ENCODE measurements at places on chromosomes 2 and 18.

- DNase-seq: no peak
Measured at GRCh38 chr2:152344579-152345195, 9.7 kb downstream of the FMNL2 start.

GRCh38 chr2:61165946-61166345 is 4.0 kb downstream of the C2orf74 start:
- DNase-seq: no peak

DNA sequence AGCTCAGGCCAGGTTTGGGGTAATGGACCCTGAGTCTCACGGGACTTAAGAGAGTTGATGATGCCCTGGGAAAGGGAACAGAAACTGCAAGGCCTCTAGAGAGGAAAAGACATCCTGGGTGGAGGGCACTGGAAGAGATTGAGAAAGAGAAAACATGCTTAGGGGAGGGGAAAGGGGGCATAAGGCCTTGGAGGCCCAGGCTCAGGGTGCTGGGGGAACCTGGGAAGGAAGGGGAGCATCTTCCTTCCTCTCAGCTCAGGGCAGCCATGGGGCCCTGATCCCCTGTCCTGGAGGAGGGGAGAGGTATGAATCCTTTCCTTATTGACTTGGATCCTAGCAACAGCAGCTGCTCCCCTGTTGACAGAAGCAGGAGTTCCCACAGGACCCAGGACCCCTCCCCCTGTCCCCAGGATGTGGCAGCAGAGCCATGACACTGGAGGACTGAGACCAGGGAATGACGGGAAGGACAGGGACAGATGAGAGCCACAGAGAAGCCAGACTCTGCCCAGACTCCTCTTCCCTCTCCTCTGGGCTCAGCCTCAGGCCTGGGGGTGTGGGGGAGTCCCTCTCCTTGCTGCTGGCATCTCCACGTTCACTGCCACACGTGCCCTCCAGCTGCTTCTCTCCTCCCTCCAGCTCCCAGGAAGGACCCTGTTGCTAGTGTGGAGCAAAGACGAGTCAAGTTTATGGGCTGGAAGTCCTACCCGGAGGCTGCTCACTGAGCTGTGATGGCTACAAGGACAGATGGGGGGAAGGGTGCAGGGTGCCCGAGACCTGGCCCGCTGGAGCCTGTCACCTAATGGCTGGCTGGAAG is 815 bp downstream of the GPBAR1 start:
- no peak for DNase-seq

- peak; percentile 42 for DNase-seq
Measured at GRCh38 chr18:62979900-62980299, 264.6 kb downstream of the PHLPP1 start.

- DNase-seq: no peak
Measured at GRCh38 chr18:39485696-39486095, 1920.1 kb upstream of the CELF4 start.

GRCh38 chr18:61939046-61939674 is 46.4 kb upstream of the RNF152 start:
- DNase-seq: no peak

- DNase-seq: no peak
Measured at GRCh38 chr2:211599146-211599545, 939.5 kb downstream of the ERBB4 start.

GRCh38 chr2:80117401-80117800 is 187.2 kb downstream of the LRRTM1 start:
- no peak for DNase-seq

DNA sequence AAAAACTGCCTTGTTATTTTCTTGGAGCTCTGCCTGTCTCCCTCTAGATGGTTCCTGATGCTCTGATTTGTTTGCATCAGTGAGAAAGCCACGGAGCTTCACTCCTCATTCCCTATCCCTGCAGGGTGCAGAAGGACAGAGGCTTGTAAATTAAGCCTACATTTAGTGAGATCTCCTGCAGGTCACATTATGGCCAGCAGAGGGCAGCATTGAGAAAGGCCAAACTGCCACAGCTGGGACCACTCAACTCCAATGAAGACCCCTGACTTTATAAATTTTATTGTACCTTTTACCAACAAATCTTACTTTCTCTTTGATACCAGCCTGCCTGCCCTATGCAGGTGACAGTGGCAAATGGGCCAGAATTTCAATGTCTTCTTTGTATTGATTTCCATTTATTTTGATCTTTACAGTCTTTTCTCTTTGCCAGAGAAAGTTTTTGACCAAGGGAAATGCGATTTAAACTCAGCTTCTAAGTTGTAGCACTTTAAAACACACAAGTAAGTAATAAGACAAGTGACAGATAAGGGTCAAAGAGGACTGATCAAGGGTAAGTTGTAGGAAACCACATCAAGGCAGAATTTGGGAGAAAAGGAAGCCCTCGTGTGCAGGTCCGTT is 1029.1 kb upstream of the KLHL29 start:
- DNase-seq: peak; percentile 77

- DNase-seq: no peak
Measured at GRCh38 chr18:45260125-45260524, 355.2 kb upstream of the SLC14A2 start.

DNA sequence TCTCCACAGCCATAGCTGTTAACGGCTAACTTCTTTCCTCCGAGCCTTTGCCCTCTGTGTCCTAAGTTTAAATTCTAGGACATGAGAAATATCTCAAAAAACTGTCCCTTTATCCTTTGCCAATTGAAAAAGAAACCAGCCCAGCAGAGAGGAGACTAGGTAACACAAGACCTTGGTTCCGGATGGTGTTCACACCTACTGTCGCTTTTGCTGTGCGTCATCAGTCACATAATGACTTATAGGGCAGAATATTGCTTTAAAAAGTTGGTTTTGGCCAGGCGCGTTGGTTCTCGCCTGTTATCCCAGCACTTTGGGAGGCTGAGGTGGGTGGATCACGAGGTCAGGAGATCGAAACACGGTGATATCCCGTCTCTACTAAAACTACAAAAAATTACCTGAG is 66.2 kb downstream of the SP3 start:
- DNase-seq: no peak

- DNase-seq: no peak
Measured at GRCh38 chr2:130766711-130767407, 11.5 kb downstream of the AMER3 start.

DNA sequence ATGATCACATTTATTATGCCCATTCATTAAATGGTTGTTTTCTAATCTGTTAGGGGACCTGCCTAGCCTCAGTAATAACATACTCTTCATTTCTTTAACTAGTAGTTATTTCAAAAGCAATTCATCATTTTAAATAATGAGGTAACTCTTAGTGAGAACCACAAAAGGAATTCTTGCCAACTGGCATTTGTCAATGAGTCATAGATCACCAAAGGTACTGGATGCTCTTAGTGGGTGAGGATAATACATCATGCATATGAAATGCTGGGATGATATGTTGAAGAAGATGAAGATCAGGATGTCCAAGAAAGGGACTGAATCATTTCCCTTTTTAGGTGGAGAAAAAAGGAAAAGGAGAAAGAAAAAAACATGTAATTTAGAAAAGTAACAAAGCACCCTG is 826.2 kb upstream of the DDX18 start:
- no peak for DNase-seq

GRCh38 chr2:209395229-209395628 is 28.6 kb upstream of the MAP2 start:
- no peak for DNase-seq

DNA sequence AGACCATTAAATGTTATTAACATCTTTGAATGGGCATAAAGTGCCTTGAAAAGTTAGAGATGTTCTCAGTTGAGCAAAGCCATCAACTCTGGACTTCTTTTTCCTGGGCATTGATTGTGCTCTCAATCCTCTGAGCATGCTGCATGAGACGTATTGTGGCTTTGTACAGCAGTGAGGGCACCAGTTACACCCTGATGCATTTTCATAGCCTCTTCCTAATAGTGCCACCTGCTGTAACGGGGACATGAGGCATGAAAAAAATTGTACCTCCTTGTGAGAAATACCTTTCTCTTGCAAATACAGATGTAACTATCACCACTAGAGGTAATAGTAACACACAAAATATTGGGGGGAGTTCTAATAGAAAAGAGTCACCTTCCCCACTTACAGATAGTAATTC is 697.5 kb downstream of the TMEM182 start:
- DNase-seq: no peak

- no peak for DNase-seq
Measured at GRCh38 chr18:35604369-35604768, 22.8 kb downstream of the GALNT1 start.

DNA sequence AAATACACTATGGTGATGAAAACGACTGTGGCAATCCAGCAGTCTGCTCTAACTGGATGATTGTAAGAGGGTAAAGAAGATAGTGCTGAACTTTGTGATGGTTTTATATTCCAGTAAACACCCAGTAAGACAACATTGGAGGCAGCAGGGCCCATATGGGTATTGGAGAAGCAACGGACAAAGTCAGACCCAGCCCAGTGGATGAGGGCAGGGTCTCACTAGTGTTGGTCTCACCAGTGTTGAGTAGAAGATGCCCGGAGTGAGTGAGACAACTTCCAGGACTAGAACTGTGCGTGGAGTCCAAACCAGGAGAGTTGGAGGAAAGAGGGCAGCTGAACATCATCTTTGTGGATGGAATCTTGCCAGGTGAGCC is 71.9 kb upstream of the CELF4 start:
- DNase-seq: no peak

- DNase-seq: no peak
Measured at GRCh38 chr2:8073916-8074315, 607.9 kb upstream of the ID2 start.
